ENCODE measurements at places on chromosomes 6 and 20.

GRCh38 chr20:32069711-32070110 is 17.7 kb downstream of the HCK start:
- DNase-seq = no peak

- DNase-seq = no peak
Observed at GRCh38 chr6:106103728-106104109, 17.6 kb downstream of the PRDM1 start.

GRCh38 chr20:17832236-17832915 is 132.6 kb downstream of the BANF2 start:
- no peak for DNase-seq

GRCh38 chr20:57594092-57594951 is 25.9 kb downstream of the ZBP1 start:
- peak; percentile 60 for DNase-seq

DNA sequence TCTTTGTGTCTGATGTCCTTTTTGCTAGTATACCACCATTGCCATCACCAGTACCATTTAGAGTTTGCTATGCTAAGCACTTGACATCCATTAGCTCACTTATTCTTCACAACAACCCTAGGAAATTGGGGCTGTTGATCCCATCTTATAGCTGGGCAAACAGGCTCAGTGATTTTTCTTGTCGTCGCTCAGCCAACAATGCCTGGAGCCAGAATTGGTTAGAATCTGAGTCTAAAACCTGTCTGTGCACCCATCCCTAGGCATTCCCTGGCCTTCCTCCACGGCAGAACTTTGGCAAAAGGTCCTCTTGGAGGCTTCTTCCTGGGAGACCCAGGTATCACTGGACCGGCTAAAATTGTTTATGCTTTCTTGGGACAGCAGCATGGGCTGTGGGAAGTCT is 20.9 kb downstream of the PHF20 start:
- DNase-seq = no peak

DNA sequence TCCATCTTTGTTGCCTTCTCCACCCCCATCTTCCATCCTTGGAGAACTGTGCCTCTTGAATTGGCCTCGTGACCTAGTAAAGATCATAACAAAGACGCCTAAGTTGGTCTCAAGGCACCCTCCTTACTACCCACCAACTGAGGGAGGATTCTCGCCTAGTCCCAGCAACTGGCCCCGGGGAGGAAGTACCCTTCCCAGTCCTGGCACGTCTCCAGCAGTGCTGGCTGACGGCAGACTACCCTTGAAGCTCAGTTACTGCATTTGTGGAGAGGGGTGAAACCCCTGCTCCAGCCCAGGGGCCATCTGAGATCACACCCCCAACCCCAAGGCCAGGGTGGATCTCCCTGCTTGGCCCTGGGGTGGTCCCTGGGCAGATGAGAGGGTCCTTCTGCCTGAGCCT is 2.1 kb upstream of the OSBPL2 start:
- DNase-seq = no peak

- DNase-seq = peak; percentile 49
Observed at GRCh38 chr6:136550330-136551071, at the start of gene MAP7. Gene MAP7 (minus strand): TSS chr6:136550422. CDS start chr6:136550408, 14 bp downstream.

DNA sequence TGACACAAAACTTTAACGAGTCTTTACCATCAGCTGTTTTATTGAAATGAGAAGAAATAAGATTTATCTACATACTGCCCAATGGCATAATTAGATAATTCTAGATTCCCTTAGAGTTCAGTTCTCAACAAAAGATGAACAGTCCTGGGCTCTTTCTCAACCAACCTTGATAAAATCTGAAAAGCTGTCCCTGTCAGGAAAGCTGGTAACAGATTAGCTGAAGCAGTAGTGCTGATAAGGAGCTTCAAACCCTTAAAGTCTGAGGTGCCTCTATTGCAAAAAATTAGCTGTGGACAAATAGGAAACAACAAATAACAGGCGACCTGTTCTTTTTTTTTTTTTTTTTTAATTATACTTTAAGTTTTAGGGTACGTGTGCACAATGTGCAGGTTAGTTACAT is 35.9 kb upstream of the FAM135A start:
- no peak for DNase-seq

DNA sequence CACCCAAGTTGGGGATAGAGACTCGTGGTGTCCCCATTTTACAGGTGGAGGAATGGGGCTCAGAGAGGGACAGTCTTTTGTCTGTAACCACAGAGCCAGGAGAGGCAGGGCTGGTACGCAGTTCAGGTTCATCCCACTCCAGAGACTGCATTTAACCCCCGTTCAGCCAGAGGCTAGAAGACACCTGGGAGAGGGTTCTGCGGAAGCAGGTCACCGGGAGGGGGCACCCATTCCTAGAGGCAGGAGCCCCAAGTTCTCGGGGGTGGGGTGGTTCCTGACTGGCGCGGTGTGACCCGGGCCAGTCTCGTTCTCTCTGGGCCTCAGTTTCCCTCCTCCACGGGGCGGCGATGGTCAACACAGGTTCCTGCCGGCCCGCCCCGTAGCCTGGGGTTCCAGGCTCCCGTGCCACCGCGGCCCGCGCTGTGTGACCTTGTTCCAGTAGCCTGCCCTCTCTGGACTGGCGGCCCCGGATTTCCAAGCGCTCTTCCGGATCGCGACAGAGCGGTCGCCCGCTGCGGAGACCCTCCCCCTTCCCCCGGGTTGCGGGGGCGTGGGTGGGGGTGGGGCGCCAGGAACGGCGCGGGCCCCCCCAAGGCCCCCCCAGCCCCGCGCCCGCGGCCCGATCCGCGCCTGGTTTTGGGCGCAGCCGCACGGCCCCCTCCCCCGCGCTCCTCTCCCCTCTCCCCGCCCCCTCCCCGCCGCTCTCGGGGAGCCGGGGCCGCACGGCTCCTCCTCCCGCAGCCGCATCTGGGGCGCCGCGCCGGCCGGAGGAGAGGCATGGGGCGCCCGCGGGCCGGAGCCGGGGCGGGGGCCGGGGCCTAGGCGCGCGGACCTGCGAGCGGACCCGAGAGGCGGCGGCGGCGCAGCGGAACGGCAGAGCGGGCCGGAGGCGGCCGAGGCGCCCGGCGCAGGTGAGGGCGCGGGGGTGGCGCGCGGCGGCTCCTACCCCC is at the start of gene DLGAP4:
Gene DLGAP4 (plus strand): TSS at position 738 of the 950 bp plus-strand sequence. CDS start 125,379 bp downstream, outside the sequence.
- DNase-seq = no peak

GRCh38 chr20:4835244-4836177 is 113.8 kb downstream of the PRND start:
- DNase-seq = no peak

DNA sequence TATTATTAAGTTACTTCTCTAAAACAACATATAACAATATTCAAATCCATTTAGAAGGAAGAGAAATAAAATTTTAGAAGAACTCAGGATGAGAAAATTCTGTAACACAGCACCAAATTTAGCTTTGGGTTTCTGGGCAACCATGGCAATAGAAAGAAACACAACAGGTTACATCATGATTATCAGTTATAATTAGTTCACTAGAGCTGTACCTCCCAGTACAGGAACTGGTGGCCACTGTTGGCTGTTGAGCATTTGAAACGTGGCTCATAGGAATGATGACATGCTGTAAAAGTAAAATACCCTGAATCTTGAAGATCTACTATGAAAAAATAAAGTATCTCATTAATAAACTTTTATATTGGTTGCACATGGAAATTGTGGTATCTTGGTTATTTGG is 23.7 kb upstream of the MAP3K4 start:
- no peak for DNase-seq

- no peak for DNase-seq
Observed at GRCh38 chr20:59774204-59774641, 159.2 kb downstream of the SYCP2 start.

- DNase-seq = no peak
Observed at GRCh38 chr6:12527339-12527738, 189.2 kb upstream of the PHACTR1 start.

DNA sequence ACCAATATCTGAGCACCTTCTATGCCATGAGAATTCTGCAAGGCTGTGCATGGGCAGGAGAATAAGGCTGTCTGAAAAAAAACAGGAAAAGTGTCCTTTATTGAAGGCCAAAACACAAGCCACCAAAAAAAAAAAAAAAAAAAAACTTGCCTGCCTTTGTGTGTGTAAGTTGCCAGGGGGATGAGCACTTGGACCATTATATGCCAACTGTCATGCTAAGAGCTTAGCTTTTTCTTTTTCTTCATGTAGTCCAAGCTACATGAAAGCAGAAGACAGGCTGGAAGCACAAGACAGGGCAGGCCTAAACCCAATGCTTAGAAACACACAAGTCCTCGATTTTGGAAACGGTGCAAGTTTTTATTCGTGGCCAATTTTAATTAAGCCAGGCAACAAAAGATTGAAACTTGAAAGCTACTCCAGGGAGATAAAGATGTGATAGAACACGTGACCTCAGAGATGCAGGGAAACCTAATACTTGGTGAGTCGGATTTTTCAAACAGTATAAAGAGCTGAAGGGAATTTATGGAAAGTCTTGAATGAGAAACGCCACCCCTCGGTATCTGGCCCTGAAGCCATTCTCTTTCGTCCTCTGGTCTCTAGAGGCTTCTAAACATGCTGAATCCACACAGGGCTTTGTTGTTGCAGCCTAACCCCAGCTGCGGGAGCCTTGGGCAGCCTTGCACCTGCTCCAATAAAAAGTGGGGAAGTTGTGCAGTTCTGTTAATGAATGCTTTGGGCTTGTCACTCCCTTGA is 8.6 kb downstream of the BMP7 start:
- no peak for DNase-seq

DNA sequence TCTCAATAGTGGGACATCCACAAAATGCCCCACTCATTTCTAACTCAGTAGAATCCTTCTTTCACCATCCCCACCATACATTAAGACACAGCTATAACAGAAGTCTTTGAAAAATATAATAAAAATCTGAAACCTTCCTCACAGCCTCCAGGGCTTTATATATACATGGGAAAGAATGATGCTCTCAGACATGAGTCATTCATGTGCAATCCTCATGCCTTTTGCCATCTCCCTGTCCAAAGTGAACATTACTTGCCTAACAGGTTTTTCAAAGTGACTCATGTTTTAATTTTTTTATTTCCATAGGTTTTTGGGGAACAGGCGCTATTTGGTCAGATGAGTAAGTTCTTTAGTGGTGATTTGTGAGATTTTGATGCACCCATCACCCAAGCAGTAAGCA is 162.7 kb downstream of the RALGAPA2 start:
- DNase-seq = peak; percentile 28

GRCh38 chr20:33650111-33650752 is 11.9 kb upstream of the C20orf144 start:
- DNase-seq = no peak

DNA sequence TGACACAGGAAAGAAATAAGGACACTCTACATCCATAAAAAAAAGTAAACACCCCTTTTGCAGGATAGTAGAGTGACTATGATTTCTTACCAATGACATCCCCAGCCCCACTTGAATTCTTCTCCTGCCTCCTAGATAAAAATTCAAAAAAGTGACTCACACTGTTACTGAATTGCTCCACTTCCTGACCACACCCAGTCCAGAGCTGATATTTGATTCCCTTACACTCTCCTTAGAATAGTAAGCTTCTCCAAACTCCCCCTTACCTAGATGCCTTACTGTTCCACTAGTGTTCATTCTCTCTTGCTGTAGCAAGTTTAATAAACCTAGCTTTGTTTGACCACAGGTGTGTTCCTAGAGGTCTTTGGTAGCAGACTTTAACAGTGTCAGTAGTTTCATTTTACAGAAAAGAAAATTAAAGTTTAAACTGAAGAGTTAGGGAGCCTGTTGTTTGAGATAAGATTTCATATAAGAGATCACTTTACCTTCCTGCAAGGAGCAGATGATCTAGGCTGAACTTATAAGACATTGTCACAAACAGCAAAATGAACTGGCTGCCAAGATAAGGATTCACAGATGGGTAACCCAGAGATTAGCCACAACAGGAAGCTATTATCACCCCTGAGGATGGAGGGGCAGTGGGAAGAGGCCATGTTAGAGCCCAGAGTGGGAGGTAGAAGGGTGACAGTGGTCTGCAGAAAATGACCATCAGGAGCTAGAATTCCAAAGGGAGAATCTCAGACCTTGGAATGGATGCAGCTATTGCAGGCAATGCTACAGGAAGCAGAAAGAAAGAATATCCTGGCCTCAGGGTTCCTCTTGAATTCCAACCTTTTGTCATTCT is 28.4 kb upstream of the BTN3A2 start:
- DNase-seq = peak; percentile 41

- no peak for DNase-seq
Observed at GRCh38 chr6:28711788-28712341, 186.2 kb downstream of the GPX5 start.

DNA sequence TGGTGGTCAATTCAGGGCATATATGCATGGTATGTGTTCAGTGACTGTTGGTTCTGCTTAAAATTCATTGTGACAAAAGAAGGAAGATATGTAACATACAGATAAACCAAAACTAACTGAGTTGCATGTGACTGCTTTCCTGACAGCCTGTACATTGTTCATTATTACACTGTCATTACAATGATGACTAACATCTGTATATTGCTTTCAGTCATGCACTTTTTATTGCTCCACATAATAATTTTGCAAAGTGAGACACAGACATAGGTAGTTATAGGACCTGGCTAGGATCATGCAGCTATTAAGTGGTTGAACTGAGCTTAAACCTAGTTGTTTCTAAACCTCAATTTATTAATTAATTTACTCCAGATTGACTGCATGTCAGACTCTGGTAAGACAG is 703.2 kb downstream of the HDGFL1 start:
- no peak for DNase-seq

DNA sequence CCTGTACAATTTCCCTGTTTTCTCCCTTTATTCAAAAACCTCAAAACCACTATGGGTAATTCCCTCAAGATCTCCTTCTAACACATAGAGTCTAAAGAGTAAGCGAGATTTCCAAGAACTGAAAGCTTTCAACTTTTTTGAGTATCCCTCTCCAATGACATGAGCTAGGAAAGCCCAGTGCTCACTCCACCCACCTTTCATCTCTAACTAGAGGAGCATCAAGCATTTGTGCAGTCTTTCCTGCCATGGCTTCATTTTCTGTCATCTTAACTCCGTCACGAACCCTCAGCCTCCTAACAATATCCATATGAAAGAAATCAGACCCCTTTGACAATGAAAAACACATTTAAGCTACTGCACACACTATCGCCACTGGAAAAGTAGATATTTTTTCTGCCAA is 91.9 kb upstream of the SUPT3H start:
- peak; percentile 25 for DNase-seq

DNA sequence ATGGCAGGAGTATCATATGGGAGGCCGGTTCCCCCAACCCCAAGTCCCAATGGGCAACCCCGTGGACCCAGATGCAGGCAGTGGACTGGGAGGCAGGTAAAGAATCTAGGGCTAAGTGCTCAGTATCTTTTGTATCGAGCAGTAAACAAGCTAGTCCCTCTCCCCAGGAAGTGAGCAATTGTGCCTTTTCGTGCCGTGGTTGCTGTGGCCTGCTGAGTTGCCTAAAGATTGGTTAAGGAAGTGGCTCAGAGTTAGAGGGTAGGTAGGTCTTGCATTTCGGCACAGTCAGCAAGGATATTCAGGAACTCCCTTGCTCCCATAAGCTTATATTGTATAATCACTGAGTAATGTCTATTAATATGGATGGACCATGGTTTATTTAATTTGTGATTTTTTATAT is 1.3 kb upstream of the DNAH8 start:
- DNase-seq = peak; percentile 33

Data from suppressor macrophage treated with lipopolysaccharide for 4 hours (primary cell).